ENCODE measurements at places on chromosomes 1 and 21.

DNA sequence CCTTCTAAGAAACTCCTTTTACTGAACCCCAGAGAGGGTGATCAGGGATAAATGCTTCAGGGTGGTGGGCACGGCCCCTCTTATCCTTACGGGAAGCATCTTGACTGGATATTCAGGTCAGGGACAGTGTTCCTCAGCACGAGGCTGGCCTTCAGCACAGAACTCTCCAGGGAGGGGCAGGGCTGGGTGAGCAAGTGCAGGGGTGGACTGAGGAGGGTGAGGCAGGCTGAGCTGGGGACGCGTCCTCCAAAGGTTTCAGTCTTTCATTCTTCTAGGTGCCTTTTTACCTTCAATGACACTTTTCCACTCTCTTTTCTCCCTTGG is 52.3 kb downstream of the RASSF5 start:
- no peak for DNase-seq

DNA sequence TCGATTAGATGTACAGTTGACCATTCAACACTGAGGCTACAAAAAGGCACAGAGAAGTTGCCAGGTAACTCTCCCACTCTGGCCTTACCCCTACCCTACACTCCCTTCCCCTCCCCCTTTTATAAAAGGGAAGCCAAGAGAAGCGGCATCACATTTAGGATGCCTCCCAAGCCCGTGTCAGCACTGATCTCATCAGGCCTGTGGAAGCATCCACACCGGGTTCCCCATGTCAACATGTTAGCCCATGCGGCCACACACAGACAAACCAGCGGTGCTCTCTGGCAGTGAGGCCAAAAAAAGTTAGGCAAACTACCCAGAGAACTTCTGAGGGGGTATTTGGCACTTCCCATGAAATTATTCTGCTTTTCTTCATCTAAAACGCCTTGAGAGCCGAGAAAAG is 29.9 kb downstream of the BCAR3 start:
- no peak for DNase-seq

DNA sequence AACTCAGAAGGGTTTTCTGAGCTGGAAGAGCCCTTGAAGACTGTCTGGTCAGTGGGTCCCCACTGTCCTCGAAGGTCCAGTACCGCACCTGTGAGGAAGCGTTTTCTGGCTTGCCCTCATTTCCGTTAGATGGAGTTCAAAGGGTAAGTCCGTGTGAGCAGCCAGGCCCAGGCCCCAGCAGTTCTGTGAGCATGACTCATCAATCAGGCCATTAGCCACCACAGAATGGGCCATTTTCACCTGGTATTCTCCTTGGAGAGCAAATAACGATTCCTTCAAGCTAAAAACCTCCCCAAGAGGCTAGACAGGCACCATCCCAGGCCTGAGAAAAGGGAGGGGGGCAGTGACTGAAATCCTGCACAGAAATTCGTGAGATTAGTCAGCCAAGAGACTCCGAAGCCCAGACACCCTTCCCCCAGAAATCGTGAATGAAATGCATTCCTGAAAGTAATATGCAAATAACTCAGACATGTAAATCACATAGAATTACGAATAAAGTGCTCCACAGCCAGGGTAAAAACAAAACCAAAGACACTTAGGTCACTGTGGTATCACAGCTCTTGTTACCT is 66.0 kb downstream of the BCAR3 start:
- DNase-seq = no peak

DNA sequence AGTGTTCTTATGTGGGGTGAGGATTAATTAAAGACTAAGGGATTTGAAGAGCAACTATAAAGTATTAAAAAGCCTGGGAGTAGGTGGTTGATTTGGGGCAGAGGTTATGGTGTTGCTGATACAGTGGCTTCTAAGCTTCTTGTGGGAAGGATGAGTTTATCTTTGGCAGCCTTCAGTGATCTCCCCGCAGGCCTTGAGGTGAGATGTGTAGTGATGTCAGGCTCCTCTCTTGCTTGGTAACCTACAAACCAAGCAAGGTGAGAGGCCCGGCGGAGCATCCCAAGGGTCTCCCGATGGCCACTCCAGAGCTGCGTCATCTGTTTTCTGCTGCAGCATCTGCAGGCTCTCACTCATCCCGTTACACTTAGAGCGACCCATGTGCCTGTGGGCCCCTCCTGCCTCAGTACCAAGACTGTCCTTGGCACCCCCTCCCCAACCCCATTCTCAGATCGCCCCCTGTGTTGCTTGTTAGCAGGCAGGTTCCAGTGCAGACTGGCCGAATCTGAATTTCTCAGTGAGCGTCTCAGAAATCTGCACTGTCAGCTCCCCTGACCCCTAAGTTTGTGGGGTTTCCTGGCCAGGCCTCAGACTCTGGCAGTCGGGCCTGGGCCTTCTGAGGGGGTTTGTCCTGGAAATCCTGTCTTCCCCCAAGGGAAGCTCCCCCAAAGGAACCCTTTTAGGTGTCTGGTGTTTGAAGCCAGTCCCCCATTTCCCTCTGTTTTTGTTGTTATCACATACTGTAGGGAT is 77.9 kb downstream of the GALNT2 start:
- DNase-seq = no peak

DNA sequence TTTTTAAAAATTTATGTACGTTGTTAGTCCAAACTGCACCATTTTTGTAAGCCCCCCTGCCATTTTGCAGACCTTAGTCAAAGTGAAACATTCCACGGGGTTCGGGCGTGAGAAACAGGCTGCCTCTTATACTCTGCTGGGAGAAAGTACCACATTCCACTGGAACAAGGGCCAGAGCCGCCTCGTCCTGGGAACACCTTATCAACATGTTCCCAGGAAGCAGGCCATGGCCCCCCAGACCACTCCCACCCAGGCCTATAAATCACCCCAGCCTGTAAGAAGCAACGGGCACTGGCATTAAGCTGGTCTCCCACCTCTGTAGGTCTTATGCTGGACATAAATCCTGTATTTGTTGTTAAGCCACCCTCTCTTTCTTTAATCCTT is 854 bp upstream of the ZRANB2 start:
- no peak for DNase-seq

DNA sequence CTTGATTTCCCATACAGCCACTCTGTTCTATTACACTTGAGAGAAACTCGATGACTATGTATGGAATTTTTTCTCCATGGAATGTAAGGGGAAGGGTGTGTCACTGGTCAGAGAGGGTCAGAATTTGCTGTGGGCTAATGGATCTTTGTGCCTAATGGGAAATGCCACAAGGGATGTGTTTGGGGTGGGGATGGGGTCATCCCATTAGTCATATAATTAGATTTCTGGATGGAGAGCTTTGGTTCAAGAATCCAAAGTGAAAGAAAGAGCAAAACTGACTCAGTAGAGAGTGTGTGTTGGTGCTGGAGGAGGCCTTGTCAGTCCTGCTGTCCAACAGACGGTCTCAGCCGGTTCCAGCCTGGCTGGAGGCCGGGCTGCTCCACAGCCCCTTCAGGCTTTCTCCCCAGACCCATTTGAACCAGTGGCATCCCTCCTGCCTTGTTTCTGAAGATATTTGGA is 86.4 kb downstream of the LAMC2 start:
- no peak for DNase-seq

- no peak for DNase-seq
These were observed 74.6 kb downstream of the DPT start for GRCh38 chr1:168654198-168654915.

DNA sequence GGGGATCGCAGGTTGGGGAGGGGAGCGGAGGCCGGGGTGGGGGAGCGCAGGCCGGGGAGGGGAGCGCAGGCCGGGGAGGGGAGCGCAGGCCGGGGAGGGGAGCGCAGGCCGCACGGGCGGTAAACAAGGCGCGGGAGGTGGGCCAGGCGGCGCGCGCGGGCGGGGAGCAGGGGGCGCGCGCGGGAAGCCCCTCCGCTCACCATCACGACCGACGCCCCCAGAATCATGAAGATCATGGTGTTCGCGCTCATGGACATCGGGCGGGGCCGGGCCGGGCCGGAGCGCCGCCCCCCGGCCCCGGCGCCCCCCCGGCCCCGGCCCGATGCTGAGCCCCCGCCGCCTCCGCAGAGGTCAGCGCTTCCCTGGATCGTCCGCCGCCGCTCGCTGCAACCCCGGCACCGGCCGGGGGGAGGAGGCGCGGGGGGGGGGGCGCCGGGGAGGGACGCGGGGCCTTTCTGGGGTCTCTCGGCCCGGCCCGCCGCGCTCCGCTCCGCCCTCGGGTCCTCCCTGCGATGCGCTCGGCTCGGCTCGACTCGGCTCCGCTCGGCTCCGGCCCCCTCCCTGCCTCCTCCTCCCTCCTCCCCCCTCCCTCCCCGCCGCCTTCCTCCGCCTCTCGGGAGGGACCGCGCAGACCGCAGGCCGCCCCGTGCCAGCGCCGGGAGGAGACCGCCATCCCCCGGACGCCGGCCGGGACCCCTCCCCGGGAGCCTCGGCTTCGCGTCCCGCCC is at the start of gene TMEM240:
TMEM240 (minus strand) TSS at position 535 of the 728 bp plus-strand sequence; CDS start at position 257, 278 bp downstream.
- no peak for DNase-seq

DNA sequence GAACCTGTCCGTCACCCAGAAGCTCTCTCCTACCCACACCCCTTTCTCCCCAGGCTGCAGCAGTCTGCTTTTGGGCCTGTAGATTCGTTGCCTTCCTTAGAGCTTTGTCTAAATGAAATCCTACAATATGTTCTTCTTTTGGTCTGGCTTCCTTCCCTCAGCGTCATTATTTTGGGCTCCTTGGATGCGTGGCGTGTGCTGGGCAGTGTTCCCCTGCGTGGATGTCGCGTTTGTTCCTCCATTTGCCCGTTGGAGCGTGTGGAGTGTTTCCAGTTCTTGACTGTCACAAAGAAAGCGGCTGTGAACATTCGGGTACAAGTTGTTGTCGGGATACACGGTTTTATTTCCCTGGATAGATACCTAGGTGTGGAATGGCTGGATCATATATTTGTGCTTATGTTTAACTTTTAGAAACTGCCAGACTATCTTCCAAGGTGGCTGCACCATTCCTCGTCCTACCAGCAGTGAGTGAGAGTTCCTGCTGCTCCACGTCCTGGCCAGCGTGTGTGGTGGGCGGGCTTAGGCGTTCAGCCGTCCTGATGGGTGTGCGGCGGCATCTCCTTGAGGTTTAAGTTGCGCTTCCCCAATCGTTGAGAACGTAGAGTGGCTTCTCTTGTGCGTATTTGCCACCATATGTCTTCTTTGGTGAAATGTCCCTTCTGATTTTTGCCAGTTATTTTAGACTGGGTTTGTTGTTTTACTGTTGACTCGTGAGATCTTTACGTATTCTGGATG is 31.7 kb downstream of the SKI start:
- DNase-seq = no peak

- DNase-seq = no peak
These were observed 100.8 kb upstream of the RNPC3 start for GRCh38 chr1:103424650-103425049.

DNA sequence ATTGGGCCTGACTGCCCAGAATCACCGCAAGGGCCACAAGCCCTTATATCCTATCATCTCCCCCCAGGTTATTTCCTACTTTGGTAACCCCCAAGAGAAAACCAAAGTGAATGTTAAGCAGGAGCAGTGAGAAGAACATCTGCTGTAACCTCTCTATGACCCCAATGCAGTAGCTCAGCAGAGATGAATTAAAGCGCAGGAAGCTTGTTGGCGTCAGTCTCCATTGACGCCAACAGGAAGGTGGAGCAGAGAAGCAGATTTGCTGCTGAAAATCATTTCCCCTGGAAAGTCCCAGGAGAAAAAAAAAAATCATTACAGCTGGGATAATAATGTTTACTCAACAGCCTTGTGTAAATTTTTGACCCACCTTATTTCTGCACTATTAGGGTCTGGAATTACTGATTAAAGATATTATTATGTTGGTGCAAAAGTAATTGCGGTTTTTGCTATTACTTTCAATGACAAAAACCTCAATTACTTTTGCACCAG is 33.2 kb upstream of the FAM163A start:
- no peak for DNase-seq

DNA sequence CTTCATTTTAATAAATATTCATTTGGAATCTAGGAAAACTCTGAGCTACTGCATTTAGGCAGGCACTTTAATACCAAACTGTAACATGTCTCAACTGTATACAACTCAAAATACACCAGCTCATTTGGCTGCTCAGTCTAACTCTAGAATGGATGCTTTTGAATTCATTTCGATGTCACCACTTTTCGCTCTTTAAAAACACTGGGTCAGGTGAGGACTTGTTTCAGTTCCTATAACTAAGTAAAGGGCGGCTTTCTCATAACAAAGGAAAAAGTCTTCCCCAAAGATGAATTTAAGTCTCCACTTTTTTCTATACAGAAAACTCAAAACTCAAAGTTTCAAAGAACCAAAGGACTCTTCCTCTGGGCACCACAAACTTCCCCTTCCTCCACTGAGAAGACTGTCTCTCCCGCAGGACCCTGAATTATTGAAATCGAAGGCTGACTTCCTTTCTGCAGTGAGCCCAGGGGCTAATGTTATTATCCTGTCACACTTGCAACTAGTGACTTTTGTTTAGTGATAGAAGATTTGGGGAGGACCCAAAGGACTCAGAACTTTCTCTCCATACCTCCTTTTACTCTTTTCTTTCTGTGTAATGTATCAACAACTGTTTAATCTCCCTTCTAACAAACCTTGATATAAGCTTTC is 9.7 kb upstream of the DHX9 start:
- no peak for DNase-seq

- no peak for DNase-seq
These were observed 54.5 kb downstream of the GNG4 start for GRCh38 chr1:235595079-235595478.

- DNase-seq = no peak
These were observed 1.1 kb upstream of the SYCP1 start for GRCh38 chr1:114853584-114853983.

- DNase-seq = no peak
These were observed 321.3 kb upstream of the USP24 start for GRCh38 chr1:55536545-55536865.

GRCh38 chr1:247228133-247228532 is 27.7 kb upstream of the VN1R5 start:
- no peak for DNase-seq

GRCh38 chr1:6435547-6435946 is 11.0 kb downstream of the ESPN start:
- no peak for DNase-seq

- no peak for DNase-seq
These were observed at the start of gene ERICH3 for GRCh38 chr1:74673351-74674111. Gene ERICH3 (minus strand): TSS chr1:74673792. CDS start chr1:74673519, 273 bp downstream.

GRCh38 chr1:27157194-27157593 is 2.3 kb upstream of the SLC9A1 start:
- DNase-seq = no peak

GRCh38 chr1:28078680-28079626 is 9.5 kb downstream of the EYA3 start:
- no peak for DNase-seq

DNA sequence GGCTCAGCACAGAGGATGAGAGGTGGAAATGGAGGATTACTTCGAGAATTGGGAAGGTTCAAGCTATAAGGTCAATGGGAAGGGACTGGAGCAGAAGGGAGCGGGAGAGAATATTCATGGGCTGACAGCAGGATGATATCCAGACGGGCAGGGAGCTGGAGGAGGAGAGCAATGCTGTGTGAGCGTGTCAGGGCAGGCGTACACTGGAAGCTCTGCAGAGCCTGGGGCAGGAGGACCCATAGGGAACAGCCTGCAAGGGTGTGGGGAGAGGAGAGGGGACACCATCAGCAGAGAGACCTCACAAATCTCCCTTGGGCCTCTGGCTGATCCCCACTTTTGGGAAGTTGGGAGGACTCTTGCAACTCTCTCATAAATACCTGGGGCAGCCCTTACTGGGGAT is 13.7 kb downstream of the CSF1 start:
- no peak for DNase-seq

GRCh38 chr1:240464099-240464498 is 147.9 kb downstream of the GREM2 start:
- no peak for DNase-seq

GRCh38 chr1:191022856-191023255 is 545.2 kb upstream of the BRINP3 start:
- DNase-seq = no peak

Measured in cortex of kidney (tissue), 1 donor.